GM04504 (cell line): ENCODE measurements at places on chromosomes 7 and 10.
A peak's percentile ranks its signal among the peaks of the same experiment; 100 is the strongest.

- DNase-seq = no peak
Observed at GRCh38 chr10:17904564-17904963, 47.2 kb upstream of the SLC39A12 start.

- DNase-seq = no peak
Observed at GRCh38 chr7:2461268-2462026, 14.8 kb downstream of the GRIFIN start.

- DNase-seq = peak; percentile 66
Observed at GRCh38 chr10:83122336-83122735, 1017.0 kb upstream of the GHITM start.

DNA sequence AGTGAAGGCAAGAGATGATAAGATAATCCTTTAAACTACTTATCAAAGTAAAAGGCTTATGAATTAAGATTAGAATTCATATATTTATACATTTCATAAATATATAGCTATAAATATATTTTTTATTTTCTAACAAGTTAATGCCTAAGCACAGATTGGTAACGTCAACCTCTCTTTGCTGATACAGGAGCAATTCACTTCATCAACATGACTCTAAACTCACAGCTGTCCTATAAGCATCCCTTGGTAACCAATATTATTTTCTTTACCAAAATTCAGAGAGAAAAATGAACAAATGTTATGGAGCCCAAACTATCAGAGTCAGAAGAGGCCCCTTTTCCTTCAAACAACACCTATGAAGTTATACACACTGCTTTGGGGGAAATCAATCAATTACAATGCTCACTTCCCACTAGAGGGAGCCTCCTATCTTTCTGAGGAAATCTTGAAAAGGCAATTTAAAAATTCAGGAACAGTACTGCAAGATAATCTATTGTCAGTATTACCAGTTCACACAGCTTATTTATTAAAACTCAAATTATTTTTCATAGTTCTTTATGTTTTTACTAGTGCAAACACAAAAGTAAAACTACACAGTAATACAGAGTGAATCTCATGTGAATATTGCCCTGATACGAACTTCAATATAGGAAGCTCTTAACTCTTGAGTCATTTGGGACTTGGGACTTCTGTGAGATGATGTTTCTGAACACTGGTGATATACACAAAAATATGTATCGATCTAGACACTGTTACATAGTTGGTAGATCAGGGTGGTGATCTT, 51.0 kb upstream of the NOBOX start:
- DNase-seq = no peak

DNA sequence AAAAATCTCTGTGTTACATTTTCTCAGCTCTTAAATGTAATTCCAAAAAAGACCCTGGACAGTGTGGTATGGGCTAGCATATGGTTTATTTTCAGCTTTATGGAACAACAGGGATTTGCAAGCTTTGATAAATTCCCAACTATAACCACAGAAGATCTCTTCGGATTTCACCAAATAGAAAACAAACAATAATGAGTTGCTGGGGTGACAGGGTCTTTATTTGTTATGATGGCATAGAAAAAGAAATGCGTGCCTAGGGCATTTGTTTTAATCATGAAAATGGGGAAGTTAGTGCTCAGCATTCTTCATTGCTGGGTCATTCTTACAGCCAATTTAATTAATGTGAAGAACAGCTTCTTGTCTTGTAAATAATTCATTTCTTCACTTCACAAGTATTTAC, 139.0 kb downstream of the LRRN3 start:
- DNase-seq = peak; percentile 35

DNA sequence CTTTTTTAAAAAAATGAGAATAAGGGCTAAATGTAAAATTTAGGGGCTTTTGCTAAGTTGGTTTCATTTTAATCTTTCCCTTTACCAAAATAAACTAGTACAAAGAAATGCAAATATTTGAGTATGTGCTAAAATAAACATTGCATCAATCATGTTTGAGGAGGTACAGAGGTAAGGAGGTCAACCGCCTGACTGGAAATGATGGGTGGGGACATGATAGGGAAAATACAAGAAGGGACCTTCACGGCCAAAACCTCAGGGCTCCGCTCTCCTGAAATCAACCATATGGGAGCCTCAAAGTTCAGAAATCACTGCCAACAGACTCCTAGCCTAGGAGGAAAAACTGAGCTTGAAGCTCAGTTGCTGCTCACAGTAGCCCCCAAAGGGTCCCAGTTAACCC, 207.6 kb downstream of the AHR start:
- DNase-seq = no peak

DNA sequence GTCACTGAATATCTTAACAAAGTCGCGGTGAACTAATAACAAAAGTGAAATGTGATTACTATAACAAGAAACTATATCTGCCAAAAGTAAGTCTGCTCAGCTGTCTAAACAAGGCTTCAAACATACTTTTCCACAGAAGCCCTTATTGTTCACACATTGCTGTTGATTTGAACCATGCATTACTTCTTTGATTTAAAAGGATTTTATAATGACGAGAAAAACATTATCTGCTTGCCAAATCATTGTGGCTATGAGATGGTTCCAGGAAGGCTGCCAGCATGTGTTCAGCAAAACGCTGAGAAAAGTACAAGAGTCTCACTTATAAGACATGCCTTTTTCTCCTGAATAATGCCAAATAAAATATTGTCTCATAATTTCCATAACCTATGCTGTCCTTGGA, 24.4 kb downstream of the RNF133 start:
- DNase-seq = peak; percentile 40

- DNase-seq = peak; percentile 96
Observed at GRCh38 chr10:24463611-24464426, 254.9 kb downstream of the KIAA1217 start.

- no peak for DNase-seq
Observed at GRCh38 chr10:102783568-102783967, 39.8 kb downstream of the WBP1L start.

GRCh38 chr7:90266808-90267207, 21.8 kb downstream of the CFAP69 start:
- peak; percentile 30 for DNase-seq

GRCh38 chr7:142168746-142169145, 57.2 kb downstream of the MGAM2 start:
- DNase-seq = no peak

GRCh38 chr7:20861468-20861867, 74.8 kb upstream of the SP8 start:
- DNase-seq = no peak

GRCh38 chr7:22317632-22318031, 39.3 kb downstream of the RAPGEF5 start:
- DNase-seq = no peak

- no peak for DNase-seq
Observed at GRCh38 chr10:71210542-71210871, 1.9 kb upstream of the UNC5B start.

DNA sequence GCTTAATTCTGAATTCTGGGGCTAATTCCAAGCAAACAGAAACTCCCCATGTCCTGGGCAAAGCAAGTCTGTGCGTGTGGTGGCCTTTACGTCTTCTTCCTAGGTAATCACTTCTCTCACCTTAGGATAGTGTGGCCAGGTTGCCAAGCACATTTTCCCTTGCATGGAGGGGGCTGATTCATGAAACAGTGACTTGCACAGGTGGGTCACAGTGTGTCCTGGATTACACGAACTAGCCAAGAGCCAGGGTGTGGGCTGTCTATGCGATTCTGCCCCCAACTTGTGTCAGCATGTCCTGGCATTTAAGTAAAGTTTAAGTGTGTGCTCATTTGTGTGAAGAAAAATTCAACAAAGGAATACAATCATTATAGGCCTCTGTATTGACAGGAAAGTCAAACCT, 18.5 kb upstream of the SEM1 start:
- no peak for DNase-seq

DNA sequence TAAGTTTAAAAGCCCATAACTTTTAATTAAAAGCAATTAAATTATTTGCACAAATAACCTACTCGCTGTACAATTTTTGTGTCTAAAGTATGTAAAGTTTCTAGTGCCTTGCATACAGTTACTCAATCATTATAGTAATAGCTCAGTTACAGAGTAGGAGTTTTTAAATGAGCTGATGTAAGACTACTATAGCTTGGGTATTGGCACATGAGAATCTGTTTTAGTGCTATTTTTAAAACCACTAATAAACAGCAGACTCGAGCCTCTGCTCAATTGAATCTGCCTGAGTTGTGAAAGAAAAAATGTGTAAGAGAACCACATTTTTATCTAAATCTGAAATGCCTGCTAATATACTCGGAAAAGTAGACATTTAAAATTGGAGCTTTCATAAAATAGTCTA, 31.1 kb downstream of the CTNNA3 start:
- no peak for DNase-seq

DNA sequence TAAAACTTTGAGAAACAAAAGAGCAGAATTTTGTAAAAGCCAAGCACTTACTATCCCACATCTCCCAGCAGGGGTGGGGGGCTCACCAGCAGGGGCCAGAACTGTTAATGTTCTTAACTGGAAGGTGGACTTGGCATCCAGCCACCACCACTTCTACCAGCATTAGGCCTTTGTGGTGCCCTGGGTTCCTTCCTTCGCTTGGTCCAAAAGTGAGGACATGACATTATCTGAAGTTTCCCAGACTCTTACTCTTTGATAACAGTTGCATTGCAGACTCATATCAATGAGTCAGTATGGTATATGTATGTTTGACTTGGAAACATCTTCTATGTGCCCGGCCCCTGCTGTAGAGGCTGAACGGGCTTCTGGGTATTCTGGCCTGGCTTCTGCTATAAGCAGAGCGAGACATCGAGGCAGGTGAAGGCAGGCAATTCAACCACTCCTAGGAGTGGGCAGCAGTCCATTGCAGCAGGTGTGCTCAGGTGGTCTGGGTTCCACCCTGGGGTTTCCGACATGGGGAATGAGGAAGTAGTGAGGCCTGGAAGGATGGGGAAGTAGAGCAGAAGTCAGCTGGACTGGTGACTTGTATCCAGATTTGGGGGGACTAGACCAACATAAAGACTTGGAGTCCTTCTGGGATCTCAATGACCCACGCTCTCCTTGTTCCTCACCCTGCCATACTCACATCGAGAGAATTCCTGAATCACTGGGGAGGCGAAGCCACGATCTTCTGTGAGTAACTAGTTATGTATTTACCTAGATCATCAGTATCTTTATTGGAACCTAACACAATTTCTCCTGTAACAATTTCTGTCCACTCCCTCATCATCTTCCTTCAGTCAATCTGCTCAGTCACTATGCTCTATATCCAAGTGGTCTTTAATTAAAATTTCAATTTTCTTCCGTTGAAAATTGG, 4.1 kb downstream of the ZNF777 start:
- no peak for DNase-seq

GRCh38 chr10:95242581-95243317, 48.1 kb downstream of the PDLIM1 start:
- DNase-seq = no peak

- DNase-seq = no peak
Observed at GRCh38 chr7:113256883-113257531, 138.7 kb upstream of the SMIM30 start.

DNA sequence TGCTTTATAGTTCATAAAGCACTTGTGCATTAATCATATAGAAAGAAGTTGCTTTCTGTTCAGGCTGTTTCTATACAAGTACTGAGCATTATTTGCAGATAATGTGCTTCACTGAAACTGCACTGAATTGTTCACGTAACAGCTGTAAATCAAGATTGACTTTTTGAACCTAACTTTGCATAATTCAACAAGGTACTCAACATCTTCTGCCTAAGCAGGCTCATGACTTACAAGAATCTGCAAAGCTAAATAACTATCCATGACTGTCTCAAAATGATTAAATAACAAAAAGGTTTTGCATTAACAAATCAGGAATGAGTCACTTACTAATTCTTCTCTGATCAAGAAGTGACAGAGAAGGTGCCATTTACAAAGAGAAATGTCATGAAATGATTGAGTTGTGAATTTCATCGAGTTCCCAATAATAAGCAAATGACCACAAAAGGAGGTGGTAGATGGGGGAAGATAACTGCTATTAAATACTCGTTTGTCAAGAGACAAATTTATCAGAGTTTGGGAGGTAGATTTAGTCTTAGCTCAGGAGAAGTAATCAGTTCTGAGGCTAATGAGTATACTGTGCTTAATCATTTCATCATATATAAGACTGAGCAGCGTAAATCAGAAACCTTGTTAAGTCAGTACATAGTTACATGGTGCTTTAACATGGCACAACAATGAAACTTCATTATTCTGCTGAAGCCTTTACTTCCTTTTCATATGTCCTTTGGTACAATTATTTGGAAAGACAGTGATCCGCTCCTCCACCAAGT, 161.3 kb upstream of the LRRN3 start:
- DNase-seq = no peak

DNA sequence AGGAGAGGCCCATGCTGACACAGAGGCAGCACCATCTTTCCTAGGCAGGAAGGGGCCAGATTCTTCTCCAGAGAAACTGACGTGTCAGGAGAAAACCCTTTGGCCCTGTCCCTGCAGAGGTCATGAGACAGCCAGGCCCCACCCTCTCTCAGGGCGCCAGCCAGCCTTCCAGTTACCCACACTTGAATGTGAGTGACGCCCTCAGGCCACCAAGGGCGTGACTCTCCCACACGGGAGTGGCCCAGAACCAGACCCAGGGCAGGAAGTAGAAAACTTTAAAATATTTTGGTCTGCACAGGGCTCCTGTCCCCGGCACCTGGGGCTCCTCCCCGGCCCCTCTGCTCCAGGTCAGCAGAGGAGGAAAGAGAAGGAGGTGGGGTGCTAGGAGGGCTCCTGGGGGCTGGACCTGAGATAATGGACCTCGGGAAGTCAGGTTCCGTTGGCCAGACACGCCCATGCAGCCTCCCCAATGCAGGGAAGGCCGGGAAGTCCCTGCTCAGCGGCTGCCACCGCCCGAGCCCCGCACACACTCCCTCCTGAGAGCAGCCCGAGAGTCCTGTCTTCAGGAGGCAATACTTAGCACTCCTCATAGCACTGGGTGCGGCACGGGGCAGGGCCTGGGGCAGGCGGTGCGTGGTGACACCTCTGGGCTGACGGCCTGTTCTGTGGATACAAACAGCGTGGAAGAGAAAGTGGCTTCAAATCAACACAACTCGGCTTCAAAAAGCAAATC, 67.0 kb upstream of the CFAP46 start:
- DNase-seq = no peak

- no peak for DNase-seq
Observed at GRCh38 chr10:117470733-117471132, 71.8 kb upstream of the EMX2 start.

GRCh38 chr7:43752411-43752810, 6.1 kb upstream of the BLVRA start:
- DNase-seq = no peak

GRCh38 chr10:97590082-97590747, 694 bp downstream of the C10orf62 start:
- DNase-seq = no peak
